Activated CD4-positive, alpha-beta T cell treated with anti-CD3 and anti-CD28 coated beads, Interleukin-2, Interleukin-6, amounts not matched to agents 100 ng/mL and 50 ng/mL, durations not matched to agents 16 hours and 8 hours (primary cell): ENCODE measurements at places on chromosomes 11 and 22.

- no peak for DNase-seq
Observed at GRCh38 chr11:15742626-15743519, 613.5 kb downstream of the SOX6 start.

GRCh38 chr22:43305806-43306205 lies 37.4 kb downstream of the SCUBE1 start:
- no peak for DNase-seq

- no peak for DNase-seq
Observed at GRCh38 chr11:20155683-20156279, 4.5 kb downstream of the DBX1 start.

- peak; percentile 32 for DNase-seq
Observed at GRCh38 chr22:43002202-43002586, 12.8 kb downstream of the PACSIN2 start.

GRCh38 chr11:82082976-82083375 lies 650.7 kb downstream of the FAM181B start:
- DNase-seq: no peak

- no peak for DNase-seq
Observed at GRCh38 chr11:97622795-97623194, 1233.0 kb downstream of the JRKL start.

DNA sequence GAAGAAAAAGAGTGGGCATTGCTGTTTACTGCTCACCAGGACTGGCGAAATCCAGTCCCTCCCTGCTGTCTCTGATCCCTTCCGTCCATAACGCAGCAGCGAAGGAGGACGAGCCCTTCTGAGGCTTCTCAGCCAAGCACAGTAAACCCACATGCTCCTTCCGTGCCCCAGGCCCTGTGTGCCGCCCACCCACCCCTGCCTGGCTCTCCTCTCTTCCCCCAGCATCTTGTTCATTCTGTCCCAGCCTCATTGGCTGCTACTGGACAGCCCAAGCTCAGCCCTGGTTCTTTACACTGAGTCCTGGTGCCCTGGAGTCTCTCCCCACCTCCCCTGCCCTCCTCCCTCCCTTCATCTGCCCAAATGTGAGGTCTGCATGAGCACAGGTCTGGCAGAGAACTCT lies 559.7 kb downstream of the BRD1 start:
- no peak for DNase-seq

- DNase-seq: no peak
Observed at GRCh38 chr11:18065572-18065971, 19.5 kb upstream of the TPH1 start.

DNA sequence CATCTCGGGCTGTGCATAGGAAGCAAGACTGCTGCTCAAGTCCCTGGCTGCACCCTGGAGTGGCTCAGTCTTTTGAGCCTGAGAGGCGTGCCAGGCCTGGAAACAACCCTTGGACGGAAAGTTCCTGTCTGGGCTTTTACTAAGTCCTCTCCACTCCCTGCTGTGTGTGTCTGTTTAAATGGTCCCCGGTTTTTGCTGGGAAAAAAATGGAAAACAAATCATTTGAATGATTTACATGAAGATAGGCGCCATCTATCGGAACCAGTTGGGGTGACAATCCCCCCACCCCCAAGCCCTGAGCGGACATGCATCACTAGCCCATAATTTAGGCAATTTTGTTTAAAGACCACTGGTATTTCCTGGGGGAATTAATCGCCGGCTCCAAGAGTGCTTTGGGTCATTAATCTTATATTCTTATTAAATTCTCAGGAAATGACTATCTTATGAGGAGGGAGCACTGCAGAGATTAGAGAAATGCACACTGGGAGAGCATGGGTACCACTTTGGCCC lies 2.7 kb upstream of the GAB2 start:
- DNase-seq: peak; percentile 60

- DNase-seq: no peak
Observed at GRCh38 chr22:46830841-46831240, 68.4 kb downstream of the TBC1D22A start.

GRCh38 chr22:28938286-28938833 lies 55.0 kb downstream of the ZNRF3 start:
- DNase-seq: no peak

- DNase-seq: no peak
Observed at GRCh38 chr11:6397636-6398035, 7.4 kb downstream of the SMPD1 start.

- no peak for DNase-seq
Observed at GRCh38 chr11:129265125-129265788, 73.1 kb upstream of the ARHGAP32 start.

GRCh38 chr22:32607086-32607485 lies 132.5 kb downstream of the FBXO7 start:
- DNase-seq: no peak

- no peak for DNase-seq
Observed at GRCh38 chr11:8790968-8791367, 108.4 kb downstream of the RPL27A start.
